ENCODE measurements at places on chromosomes 11 and 22.

DNA sequence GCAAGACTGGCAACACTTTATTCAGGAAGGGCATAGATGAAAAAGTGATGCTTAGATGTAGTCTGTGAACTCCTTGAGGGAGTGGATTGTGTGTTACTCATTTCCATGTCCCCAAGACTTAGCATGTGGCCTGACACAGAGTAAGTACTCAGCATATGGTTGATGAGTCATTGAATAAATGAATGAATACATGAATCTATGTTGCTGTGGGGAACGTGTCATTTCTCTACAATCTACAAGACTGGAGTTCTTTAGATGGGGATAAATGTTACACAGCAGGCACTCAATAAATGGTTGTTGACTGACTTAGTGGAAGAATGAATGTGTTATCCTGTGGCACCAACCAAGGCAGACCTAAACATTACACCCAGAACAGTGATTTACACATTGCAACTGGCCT is 17.9 kb downstream of the BPIFC start:
- no peak for DNase-seq

GRCh38 chr11:126380909-126381308 is 25.4 kb downstream of the ST3GAL4 start:
- no peak for DNase-seq

DNA sequence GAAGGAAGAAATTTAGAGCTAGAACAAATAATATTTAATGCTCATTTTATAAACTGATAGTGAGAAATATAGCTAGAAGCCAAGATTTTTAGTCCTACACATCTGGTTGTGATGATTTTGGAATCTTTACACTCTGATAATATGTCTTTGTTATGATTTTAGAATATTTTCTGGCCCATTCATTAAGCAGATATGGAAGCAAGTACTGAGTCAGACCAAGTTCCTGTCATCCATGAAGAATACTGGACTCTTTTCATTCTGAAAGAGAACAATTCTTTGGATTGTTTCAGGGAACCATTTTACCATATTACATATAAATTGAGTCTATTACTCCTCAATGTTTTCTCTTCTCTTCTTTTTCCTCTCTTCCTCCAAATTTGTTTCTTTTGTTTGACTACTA is 227.4 kb downstream of the TMEM135 start:
- DNase-seq, result no peak

- DNase-seq, result no peak
These were observed 29.9 kb upstream of the CD44 start for GRCh38 chr11:35109041-35109440.

- DNase-seq, result no peak
These were observed 96.7 kb downstream of the RPS6KA4 start for GRCh38 chr11:64455456-64456261.

DNA sequence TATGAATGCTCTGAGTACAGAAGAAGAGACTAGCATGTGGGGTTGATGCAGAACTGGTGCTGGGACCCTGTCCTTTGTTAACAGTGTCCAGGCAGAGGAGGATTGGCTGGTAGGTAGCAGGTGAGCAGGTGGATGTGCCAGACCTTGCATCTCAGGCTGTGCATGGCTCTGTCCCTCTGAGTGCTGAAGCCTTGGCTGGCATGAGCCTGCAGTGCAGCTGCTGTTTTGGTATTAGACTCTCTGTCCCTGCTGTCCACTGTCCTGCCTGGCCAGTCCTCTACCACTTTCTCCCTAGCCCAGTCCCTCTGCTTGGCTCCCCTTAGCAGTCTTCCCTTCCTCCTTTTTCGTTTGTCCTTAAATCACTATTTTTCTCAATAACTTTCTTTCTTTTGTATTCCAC is 213.6 kb upstream of the ZBED5 start:
- no peak for DNase-seq

GRCh38 chr11:71383461-71383860 is 64.7 kb downstream of the DHCR7 start:
- no peak for DNase-seq

DNA sequence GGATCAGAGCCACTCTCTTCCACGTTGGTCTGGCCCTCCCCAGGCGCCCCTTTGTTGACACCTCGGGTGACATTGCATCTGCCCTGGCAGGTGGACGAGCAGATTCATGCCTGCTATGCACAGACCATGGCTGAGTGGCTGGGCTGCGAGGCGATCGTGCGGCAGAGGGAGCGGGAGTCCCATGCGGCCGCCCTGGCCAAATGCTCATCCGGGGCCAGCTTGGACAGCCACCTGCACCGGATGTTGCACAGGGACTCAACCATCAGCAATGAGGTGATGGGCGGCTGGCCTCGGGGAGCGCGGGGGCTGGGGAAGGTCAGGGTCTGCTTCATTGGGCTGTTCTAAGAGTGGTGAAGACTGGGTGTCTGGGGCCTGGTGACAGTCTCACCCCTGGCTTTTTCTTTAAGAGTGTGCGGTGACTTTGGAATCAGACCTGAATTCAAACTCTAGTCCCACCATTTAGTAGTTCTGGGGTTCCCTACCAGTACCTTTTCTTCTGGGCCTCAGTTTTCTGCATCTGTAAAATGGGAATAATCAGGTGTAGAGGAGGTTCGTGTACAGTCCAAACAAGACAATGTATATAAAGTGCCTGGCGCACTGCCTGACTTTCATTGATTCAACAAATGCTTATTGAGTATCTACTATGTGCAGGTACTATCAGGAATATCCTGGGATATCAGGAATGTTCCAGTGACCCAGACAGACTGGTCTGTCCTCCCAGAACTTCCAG is 53.0 kb downstream of the LHFPL7 start:
- no peak for DNase-seq

DNA sequence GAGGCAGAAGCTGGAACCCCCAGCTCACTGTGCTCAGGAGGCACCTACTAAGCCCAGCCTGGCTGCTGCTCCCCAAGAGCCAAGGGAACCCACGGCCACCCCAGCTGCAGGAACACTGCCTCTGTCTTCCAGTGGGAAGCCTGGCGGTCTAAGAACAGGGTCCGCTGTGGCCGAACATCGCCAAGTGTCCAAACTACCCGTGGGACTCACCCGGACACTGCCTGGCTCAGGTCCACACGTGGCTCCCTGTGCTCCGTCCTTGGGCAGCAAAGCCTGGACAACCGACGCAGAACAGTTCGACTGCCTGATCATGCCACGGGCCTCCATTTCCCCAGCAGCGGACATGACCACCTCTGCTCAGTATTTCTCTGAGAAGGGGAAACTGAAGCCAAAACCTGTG is 747.0 kb downstream of the BRD1 start:
- DNase-seq, result no peak

DNA sequence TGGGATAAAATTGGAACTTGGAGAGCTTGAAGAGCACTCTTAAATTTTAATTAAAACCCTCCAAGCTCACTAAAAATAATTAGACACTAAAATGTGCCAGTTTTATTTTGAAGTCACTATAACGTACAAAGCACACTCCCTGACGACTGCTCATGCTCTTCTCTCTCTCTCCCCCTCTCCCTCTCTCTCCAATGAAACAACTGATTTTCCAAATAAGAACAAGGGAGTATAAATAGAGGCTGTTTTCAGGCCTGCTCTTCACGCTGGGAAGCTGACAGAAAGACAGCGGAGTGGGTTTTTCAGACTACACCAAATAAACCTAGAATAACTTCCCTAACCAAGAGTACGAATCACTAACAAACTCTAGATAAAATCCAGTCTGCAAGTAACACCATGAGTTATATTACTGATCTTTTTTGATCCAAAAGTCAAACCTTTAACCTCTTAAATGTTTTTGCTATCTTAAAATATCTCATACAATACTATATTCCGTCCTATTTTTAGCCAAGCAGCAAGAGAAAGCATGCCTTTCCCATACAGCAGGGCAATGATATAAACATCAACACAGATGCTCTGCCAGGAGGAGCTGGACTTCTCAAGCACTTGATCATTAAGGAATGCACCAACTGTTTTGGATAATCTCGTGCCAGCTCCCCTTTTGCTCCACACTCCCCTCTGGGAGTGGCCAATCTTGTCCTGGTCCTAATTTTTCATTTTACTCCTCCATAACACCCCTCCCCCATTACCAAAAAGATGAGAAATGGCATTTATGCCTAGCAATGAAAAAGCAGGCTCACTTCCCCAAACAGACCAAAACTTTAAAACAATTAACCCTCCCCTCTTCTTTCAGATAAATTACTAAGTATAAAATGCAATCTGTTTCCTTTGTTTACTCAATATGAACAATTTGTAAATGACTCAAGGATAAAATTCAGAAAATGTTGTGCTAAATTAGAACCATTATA is 116.9 kb downstream of the SOX6 start:
- no peak for DNase-seq

DNA sequence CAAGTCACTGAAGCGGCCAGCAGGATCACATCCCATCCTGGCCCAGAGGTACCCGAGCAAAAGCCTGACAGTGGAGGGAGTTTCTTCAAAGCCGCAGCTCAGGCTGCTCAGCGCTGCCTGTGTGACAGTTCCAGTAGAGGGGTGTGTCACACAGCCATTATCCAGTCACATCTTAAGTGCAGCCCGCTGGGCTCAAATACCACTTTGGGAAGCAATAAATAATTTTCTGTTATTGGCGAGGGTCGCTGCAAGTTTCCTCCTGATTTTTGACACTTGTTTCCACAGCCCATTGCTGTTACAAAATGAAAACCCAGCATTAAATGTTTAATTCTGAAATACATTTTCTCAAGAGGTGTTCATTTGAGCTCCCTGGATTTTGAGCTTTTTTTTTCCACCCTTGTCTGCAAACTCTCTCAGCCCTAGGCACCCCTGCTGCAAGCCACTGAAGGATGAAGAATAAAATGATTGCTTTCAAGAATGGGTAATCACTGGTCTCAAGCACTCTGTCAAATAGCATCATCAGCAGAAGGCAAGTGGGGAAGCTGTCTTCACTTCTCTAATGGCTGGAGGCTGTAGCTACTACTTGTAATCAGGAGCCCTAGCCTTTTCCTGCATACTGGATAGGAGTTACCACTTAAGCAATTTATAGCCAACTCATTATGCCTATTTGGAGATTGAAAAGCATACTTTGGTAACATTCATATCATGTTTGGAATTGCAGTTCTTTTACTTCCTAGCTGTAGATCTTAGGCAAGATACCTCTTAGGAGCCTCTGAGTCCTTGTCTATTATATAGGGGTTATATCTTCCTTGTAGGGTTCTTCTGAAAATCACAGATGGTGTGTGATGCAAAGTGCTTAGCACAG is 373.7 kb downstream of the METTL15 start:
- no peak for DNase-seq

DNA sequence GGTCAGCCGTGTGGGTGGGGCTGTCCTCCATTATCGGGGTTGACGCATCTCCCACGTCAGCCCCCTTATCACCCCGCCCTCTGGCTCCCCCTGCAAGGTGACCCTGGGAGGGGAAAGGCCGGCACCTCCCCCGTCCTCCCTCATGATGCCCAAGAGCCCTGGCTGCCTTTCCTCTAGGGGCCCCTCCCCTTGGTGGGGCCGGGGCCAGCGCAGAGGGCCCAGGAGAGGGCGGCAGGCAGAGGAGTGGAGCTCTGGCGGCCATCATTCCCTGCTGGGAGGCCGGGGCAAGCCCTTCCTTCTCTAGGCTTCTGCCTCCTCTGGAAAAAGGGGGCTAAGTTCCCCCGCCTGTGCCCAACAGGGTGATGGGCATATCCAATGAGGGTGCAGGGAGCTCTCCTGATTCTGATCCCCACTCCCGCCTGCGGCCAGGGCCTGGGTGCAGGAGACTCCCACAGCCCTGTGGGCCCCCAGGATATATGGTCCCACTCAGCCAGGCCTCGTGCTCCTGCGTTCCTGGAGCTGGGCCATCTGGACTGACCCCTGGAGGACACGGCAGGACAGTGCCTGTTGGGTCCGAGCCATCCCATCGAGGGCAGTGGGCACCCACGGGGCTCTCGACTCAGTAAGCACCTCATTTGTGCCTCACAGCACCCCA is 12.3 kb downstream of the MYRF start:
- DNase-seq, result no peak

DNA sequence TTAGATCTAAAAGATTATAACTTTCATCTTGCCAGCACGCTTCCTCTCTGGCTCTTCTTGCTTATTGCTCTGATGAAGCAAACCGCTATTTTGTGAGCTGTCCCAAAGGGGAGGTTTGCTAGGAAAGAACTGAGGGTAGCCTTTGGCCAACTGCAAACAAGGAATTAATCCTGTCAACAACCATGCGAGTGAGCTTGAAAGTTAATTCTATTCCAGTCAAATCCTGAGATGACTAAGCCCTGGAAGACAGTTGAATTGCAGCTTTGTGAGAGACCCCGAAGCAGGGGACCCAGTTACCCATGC is 10.3 kb upstream of the RNF141 start:
- no peak for DNase-seq

DNA sequence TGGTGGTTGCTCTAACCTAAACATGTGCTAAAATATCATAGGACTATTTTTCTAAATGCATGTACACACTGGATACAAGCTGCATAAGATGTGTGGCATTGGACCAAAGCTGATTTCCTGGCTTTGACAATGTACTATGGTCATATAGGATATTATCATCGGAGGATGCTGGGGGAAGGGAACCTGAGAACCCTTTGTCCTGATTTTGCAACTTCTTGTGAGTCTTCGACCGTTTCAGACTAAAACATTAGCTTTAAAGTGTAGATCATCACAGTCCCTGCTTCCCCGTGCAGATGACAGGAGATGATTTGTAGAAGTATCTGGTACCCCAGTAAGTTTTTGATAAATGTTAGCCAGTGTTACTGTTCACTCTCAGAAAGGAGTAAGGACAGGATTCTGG is 554.7 kb downstream of the MIAT start:
- DNase-seq, result no peak

GRCh38 chr22:46355996-46356471 is 20.5 kb downstream of the TRMU start:
- no peak for DNase-seq

- DNase-seq, result no peak
These were observed 76.3 kb upstream of the BIRC3 start for GRCh38 chr11:102241026-102241425.

GRCh38 chr11:114399490-114400215 is 658 bp downstream of the C11orf71 start:
- no peak for DNase-seq

DNA sequence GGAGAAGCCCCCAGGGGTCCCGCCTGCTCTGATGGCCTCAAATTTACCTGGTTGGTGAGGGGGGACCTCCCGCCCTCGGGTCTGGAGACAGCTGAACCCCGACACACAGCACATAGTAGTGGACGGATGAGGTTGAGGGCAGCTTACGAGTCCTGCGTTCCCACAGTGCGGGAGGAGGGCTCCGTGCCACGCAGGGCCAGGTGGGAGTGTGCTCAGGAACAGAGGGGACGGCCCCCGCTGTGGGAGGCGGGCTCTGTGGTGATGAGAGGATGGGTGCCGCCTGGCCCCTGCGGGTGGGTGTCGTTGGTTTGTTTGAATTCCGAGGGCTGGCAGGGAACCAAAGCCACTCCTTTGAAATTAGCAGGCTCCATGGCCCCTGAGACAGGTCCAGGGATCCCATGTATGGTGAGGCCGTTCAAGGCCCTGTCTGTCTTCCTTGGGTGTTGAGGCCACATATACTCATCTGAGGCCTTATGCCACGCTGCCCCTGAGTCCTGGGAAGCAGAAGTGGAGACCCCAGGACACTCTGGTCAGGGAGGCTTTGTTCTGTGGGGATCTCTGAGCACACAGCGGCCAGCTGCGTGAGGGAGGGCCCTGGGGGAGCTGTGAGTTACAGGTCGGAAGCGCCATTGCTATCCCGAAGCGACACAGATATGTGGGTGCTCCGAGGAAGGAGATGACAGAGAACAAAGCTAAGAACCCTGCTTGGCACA is 21.9 kb downstream of the NADSYN1 start:
- no peak for DNase-seq

Measured in T-helper 1 cell (primary cell).